ENCODE measurements at places on chromosomes 7 and 10.

DNA sequence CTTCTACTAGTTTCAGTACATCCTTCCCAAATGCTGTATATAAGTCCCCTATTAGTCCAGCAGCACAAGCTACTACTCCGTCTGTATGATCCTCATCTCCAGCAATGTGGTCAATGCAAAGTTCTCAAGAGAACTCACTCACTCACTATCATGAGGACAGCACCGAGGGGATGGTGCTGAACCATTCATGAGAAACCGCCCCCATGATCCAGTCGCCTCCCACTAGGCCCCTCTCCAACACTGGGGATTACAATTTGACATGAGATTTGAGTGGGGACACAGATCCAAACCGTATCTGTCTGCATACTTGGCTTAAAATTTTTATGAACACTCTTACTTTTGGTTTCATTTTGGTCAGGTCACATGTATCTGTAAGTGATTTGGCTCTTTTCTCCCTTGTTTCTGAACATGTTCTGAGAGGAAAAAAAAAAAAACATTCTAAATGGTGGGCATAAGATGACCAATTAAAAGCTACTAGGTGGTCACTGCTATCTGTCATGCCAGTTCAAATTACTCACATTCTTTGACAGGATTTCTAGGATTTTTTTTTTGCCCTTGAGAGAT, 60.1 kb downstream of the ZNF783 start:
- no peak for DNase-seq

GRCh38 chr10:72238392-72239175, 22.5 kb upstream of the ASCC1 start:
- DNase-seq: no peak

- DNase-seq: no peak
Observed at GRCh38 chr10:30967650-30968410, 63.8 kb downstream of the ZNF438 start.

GRCh38 chr10:69856601-69857166, 55.0 kb downstream of the COL13A1 start:
- no peak for DNase-seq

GRCh38 chr7:29783671-29784070, 22.6 kb upstream of the WIPF3 start:
- no peak for DNase-seq

DNA sequence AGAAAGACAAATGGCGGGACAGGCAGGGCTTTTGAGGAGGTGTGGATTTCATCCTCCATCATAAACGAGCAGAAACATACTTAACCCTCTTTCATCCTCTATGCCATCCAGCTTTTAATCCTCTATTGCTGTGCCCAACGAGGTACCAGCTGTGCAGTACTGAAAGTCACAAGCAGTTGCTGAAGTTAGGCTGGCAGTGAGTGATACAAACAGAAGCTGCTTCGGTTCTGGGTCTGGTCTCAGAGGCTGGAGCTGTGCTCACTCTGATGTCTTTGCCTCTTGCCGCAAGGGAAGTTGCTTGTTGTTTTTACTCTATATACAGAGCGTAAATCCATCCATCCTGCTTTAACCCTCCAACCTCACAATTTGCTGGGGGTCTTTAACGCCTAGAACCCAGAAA, 235.2 kb downstream of the CELF2 start:
- DNase-seq: no peak
